ENCODE measurements at places on chromosomes 16 and 17.

- no peak for DNase-seq
Observed at GRCh38 chr17:45264430-45264829, 2.5 kb upstream of the SPATA32 start.

DNA sequence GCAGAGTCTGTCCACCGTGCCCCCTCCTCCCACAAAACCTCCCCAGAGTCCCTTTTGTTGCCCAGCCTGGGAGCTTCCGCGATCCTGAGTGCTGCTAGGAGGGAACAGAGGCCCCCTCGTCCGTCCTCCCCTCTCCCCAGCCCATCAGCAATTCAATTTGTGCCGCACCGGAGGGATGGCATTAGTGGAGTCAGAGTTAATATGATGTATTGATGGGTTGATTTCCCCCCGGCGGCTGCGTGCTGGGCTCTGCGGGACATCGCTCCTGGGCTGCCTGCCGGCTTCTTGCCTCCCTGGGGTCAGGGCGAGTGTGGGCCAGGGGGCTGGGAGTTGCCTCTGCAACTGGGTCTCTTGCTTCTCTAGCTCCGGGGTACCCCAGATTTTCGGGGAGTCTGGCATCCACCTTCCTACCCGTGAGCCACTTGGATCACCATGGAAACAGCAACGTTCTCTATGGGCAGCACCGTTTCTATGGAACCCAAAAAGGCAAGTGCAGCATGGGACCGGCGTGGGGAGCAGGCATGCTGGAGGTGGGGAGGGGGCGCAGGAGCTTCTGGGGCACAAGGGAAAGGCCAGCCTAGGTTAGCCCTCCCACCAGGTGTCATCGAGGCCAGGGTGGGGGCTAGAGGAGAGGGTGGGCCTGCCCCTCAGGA is 42.9 kb downstream of the BAHCC1 start:
- no peak for DNase-seq

DNA sequence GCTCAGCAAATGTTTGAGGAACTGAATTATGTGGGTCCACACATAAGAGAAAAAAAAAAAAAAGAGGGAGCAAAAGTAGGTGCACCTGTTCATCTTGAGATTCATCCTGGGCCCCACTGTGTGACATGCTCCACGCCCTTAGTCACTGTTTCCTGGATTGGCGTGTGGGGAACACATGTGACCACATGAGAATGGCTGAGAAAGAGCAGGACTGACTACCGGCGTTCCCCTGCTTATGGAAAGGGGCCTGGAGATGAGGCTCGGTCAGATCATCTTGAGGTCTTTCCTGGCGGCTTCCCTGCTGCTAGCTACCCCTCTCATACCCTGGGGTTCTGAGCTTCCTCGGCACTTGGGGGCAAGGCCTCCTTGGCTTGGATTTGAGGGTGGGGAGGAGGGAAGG is 3.9 kb downstream of the DEXI start:
- DNase-seq = no peak

DNA sequence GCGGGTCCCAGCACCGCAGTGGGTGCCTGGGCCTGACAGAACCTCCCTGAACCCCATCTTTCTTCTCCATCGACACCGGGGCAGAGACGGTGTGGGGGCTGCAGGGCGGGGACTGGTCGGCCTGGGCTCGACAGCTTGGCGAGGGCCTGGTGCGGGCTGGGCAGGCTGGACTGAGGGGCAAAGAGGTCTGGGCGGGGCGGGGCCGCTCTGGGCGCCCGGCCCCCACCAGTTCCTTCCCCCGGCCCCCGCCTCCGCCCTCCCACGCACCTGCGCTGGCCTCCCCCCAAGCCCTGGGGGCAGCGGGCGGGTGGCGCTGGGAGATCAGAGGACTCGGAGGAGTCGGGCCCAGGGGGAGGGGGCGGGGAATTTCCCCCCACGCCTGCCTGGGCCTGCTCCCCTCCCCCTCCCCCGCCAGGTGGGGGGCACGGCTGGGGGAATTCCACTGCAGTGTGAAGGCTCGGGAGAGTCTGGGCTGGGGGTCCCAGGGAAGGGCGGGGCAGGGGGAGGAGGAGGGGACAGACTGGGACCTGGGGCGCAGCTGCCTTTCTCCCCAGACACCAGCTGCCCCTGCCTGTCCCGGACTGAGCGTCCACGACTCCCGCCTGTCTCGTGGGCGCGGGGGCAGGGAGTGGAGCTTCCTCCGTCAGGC is 877 bp upstream of the KREMEN2 start:
- no peak for DNase-seq

GRCh38 chr16:2987833-2988232 is 7.6 kb upstream of the PKMYT1 start:
- no peak for DNase-seq

GRCh38 chr16:69187446-69188235 is 677 bp downstream of the SNTB2 start:
- peak; percentile 26 for DNase-seq

GRCh38 chr16:56611281-56611833 is 3.0 kb downstream of the MT2A start:
- DNase-seq = no peak

GRCh38 chr17:80749611-80750010 is 205.0 kb downstream of the RPTOR start:
- DNase-seq = no peak

DNA sequence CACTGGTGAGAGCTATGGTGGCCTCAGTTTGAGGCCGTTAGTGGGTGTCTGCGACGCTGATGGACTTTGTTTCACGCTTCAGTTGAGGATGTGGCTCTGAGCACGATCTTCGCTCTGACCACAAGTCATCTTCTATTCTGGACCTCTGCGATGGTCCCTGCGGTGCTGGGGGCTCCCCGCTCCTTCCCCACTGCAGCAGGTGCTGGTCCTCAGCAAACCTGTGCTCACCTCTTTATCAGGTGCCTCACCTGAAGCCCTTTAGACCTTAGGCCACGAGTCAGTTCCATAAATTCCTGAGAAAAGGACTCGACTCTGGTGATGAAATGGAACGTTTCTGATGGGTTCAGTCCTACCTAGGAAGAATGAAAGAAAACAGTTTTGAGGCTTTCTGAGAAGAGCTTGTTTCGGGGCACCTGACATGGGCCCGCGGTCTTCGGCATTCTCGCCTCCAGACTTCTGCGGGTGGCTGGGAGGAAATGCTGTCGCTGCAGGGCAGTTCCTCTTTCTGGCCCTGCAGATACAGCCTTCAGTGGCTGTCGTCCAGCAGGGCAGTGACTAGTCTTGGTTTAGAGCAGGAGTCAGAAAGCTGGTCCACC is 4.7 kb downstream of the KCTD5 start:
- DNase-seq = no peak

DNA sequence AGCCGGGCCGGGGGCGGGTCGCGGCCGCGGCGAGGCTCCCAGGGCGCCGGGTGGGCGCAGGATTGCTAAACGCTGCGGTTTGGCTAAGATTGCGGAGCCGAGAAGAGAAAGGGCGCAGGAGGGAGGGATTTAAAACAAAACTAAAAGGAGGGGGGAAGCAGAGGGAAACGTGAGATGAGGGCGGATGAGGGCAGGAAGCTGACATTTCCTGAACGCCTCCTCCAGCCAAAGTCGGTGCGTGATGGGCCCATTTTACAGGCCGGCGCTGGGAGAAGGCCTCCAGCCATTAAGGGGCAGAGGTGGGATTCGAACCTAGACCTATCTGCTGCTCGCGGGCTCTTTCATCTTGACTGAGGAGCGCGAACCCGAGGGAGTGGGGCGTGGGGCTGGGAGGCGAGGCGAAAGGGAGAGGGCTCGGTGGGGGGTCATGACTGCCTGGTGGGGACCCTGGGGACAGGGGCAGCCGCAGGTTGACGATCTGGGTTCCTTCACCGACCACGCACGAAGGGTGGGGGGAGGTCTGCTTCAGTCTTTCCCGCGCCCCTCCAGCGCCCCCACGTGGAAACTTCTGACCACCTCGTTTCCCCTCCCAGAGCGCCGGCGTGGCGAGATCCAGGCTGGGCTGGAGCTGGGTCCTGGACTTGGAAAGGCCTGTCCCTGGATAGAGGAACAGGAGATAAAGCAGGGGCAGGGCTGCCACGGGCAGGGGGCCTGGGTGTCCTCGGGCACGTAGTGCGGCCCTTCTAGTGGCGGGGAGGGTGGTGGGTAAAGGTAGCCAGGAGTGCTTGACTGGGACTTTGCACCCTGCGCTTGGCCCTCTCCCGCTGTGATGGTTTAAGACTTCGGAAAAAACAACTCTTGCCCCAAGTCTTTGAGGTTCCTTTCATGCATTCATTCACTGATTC is 3.8 kb upstream of the TAC4 start:
- peak; percentile 49 for DNase-seq

DNA sequence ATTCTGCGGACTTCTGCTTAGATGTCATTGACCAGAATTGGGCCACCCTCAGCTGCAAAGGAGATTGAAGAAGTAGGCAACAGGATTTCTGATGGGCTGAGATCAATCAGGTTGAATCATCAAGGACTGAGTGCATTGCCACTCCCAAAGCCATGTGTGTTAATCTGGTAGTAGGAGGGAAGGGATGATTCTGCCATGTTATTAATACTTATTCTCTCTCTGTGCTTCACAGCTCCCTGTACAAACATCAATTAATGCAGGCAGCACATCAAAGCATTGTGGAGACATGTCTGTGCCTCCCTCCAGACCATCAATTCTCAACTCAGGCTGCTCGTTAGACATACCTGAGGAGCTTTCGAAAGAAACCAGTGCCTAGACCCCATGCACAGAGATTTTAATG is 11.6 kb downstream of the LRRC3C start:
- DNase-seq = no peak

GRCh38 chr16:68800257-68800875 is 43.0 kb upstream of the TANGO6 start:
- DNase-seq = peak; percentile 23

DNA sequence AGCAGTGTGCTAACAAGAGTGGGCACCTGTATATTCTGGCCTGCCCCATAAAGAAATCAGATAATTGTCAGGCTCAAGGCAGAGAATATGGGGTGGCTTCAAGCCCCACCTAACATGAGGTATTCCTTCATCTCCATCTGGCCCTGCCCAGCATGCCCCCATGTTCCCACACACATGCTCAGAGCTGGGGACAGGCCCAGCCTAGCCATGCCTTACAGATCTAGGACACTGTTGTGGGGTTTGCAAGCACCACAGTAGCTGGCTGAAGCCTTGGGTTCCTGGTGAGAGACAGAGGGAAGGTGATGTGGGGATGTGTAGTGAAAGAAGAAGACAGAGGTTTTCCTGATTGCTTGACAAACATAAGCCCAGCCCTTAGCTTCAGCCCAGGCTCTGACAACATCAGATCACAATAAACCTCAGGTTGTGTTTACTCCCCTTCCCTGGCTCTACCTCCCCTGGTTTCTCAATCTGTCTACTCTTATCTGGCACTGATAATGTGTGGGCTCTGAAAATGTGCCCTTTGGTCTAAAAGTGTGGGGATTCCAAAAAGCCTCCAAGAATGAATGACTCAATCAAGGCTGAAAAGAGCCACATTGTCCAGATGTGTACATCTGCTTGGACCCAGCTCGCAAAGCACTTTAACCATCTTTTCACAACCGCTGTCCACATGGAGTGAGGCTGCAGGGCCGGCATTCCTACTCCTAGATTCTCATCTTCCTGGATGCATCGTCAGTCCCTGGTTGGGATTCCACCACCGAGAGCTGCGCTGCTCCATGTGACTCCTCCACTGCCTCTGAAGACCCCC is 34.4 kb downstream of the CDRT4 start:
- no peak for DNase-seq

GRCh38 chr17:68428498-68429172 is 28.7 kb downstream of the WIPI1 start:
- DNase-seq = no peak

DNA sequence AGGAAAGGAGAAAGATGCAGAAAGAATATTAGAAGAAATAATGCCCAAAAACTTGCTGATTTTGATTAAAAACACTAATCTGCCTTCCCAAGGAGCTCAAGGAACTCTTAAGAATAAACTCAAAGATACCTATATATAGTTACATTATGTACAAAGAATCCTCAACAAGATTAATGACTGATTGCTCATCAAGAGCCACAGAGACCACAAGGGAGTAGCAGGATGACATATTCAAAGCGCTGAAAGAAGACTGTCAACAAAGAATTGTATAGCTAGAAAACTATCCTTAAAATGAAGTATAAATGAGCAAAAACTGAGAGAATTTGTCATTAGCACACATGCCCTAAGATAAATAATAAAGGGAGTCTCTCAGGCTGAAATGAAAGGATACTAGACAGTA is 6.2 kb downstream of the LPCAT2 start:
- no peak for DNase-seq

DNA sequence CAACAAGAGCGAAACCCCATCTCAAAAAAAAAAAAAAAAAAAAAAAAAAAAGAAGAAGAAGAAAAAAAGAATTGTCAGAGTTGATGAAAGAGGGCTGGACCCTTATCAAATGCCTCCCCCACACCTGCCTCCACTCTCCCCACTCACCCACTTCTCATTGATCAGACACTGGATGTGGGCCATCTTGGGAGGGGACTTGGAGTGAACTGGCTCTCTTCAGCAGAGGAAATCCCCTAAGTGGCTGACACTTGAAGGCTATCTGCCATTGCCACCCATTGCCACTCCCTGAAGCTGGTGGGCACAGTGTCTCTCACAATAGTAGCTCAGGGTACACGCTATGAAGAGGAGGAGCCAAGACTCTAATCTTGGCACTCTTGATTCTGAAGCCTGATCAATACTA is 1.6 kb downstream of the ITGA2B start:
- DNase-seq = no peak
